ENCODE measurements at places on chromosomes 5 and 9.
A peak's percentile ranks its signal among the peaks of the same experiment; 100 is the strongest.

DNA sequence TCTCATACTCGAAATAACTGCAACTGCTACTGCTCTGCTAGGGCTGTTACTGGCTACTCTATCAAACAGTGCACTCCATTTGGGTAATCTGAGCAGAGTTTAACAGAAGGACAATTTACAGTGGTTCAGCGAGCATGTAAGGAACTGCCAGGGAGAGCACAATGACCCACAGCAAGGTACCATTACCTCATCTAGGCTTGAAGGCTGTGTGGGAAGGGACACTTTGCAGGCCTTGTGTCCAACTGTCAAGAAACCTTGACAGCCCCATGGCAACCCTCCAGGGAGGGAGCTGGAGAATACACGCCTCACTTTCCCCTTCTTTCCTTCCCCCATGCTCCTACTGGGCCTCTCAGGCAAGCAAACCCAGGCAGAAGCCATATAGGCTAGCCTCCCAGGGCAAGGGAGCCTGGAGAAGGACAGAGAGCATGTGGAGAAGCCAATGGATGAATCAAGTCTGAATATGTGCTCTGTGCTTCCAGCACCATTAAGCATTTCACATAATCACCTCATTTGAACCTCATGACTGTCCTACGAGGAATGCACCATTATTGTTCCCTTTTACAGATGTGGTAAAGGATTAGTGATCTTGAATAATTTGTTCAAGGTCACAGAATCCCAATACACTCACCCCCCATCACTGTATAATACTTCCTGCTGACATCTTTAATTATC is 49.9 kb upstream of the JAK2 start:
- DNase-seq = no peak

DNA sequence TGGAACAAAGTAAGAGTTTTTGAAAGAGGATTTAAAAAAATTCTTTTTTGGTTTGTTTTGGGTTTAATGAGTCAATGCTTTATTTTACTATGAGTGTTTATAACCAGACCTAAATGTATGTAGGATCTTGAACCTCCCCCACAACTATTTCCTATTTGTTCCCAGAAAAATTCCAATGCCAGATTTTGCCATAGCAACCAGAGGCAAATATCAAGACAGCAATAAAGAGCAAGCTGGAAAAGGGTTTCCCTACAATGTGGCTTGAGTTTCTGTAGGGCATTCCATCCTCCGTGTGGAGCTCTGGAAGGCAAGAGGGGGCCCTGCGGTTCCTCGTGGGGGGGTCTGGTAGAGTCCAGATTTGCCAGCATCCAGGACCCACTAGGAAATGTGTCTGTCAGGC is 27.8 kb upstream of the GDNF start:
- DNase-seq = no peak

- no peak for DNase-seq
These were observed 110.8 kb downstream of the MARCHF3 start for GRCh38 chr5:126919566-126919965.

DNA sequence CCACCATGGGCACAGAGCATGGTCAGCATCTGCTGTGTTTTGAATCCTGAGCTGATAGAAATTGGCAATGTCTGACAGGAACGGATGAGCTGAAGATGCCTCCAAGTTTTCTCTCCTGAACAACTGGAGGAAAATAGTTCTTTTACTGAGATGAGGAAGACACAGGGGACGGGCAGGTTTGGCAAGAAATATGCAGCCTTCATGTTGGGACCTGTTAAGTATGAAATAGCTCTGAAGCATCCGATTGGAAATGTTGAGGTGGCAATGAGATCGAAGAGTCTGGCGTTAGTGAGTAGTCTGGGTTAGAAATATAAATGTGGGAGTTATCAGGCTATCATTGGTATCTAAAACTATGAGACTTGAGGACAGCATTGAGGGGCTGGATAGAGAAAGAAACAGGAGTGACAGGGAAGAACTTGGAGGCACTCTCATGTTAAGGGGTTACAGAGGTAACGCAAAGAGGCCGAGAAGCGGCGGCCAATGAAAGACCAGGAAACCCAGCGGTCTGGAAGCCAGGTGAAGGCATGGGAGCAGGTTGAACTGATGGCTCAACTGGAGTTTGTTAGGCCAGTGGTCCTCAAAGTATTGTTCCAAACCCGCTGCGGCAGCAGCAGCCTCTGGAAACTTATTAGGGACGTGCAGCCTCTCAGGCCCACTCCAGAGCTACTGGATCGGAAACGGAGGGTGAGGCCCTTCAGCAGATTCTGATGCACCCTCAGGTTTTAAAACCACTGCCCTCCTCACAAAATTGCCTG is 1.0 kb upstream of the MAMDC2 start:
- no peak for DNase-seq

DNA sequence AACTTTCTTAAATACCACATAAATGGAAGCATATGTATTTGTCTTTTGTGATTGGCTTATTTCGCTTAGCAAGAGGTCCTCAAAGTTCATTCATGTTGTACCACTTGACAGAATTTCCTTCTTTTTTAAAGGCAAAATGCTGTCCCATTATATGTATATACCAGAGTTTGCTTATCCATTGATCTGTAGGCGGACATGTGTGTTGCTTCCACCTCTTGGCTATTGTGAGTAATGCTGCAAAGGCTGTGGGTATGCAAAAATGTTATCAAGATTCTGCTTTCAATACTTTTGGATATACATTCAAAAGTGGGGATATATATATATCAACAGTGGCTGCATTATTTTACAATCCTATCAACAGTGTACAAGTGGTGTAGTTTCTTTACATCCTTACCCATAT is 271.0 kb downstream of the PRR16 start:
- no peak for DNase-seq

DNA sequence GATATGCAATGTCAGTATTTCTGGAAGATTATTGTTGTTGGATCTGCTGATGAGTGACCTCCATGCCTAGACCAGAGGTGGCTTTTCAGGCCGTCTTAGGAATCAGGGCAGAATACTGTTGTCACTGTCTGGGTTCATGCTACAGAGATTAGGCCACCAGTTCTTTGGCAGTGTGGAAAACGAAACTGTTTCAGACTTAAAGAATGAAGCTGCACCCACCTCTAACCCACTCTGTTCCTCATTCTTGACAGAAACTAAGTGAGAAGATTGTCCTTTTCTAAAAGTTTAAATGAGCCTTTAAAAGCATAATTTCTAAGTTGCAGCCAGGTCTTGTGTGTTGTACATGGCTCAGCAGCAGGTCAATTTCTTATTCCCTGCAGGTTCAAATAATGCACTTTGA is 444.3 kb downstream of the ENC1 start:
- no peak for DNase-seq

- DNase-seq = no peak
These were observed 26.5 kb upstream of the MROH2B start for GRCh38 chr5:41097642-41098041.

GRCh38 chr5:124706729-124707361 is 39.6 kb downstream of the ZNF608 start:
- no peak for DNase-seq

DNA sequence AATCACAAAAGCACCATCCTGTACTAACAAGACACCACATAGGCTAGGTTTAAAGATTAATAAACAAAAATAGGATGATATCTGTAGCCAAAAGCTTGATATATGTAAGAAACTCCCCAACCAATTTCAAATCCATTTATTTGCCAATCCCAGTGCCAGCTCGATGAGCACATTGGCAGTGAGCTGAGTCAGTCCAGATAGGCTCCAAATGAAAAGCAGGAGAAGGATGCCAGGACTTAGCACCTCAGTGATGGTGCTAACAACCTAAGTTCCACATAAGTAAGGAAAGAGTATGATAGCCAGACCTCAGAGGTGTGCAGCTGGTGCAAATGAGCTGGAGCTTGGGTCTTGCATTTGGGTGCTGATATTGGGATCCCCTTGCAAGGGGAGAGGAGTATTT is 158.1 kb downstream of the SIL1 start:
- DNase-seq = no peak

DNA sequence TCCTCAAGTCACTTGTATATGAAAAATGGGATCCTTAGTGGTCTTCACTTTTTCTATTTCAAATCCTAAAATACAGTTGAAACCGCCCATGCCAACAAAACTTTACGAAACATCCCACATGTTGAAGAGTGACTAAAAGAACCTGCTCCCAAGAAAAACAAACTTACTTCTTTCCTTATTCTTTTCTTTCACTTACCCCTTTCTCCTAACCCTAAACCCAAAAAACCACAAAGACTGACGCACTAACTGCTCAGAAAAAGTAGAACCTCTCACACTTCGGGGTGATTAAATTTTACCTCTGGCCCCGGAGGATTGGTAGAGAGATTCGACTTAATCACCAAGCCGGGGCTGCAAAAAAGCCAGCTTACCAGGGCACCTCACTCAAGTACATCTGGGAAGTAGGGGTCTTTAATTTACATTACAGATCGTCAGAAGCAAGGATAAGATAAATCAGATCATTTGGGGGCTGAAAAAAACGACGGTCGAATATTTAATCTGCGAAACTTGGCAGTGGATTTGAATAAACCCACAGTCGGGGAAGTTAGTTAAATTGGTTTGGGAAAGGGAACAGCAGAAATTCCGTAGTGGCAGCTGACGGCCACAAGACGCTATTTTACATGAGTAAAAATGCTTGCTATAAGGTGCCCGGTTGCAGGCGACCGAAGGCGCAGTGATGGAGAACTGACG is 1.3 kb downstream of the CDO1 start:
- no peak for DNase-seq

DNA sequence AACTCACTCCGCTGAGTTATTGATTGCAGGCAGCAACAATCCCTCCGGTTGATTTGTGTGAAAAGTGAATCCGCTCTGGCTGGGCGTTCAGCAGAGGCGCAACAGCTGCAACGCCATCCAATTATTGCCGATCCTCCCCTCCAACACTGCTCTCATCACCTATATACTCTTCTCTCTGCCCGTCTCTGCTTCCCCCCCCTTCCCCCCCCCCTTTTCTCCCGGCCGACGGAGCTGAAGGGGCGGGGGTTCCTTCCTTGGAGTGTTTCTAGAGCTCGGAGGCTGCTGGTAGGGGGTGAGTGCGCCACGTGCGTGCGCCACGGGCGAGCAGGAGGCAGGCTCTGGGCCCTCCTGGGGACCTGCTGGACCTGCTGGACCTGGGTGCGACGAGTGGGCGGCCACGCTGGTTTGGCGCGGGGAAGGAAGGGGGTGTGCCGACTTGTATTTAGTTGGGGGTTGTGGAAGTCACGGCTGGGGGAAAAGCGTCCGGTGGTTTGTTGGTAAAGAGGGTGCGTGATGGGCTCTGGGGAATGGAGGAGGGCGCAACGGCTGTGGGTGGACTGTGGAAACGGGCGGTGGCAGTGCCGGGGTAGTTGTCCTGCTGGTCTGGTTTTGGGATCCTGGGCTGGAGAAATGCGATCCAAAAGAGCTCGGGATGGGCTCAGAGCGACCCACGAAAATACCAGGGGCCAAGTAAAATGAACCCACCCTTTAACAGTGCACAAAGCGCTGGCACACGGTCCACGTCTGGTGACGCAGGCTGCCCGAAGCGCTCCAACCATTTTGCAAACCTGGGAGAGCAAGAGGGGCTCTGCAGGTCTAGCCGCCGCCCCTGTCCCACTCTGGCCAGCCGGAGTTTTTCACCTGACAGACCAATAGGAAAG is 6.4 kb upstream of the MEF2C start:
- DNase-seq = no peak

- DNase-seq = no peak
These were observed 602.0 kb downstream of the EFNA5 start for GRCh38 chr5:107068782-107069181.

DNA sequence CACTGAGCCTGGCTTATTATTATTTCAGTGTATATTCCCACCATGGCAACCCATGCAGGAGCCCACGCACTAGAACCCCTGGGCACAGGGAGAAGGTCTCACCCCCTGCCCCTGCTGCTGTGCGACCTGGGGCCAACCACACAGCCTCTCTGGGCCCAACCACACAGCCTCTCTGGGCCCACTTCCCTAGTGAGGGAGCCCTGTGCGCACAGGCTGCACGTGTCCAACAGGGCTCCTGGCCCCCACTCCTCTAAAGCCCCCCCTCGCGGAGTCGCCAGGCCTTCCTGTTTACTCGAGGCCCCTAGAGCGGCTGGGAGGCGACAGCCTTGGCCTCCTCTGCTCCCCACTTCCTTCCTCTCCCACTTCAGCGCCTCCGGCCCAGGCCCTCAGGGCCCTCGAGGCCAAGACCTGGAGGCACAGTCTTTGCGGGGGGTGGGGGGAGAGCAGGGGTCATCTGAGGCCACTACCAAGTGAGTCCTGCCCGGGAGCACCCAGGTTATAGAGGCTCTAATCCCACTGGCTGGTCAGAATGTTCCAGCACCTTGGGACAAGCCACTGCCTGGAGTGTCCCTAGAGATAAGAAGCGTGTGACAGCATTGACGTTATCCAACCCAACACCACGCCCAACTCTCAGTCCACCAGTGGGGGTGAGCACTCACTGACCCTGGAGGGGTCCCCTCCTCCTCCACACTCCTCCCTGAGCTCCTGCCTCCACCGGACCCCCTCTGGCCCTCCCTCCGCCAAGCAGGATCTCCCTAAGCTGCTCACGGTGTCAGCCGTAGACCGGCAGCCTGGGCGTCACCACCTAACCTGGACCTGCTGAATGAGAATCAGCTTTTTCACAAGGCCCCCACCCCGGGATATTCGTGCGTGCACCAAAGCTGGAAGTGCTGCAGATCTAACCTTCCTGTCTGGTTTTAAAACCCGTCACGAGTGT is 7.9 kb upstream of the ENG start:
- peak; percentile 21 for DNase-seq

DNA sequence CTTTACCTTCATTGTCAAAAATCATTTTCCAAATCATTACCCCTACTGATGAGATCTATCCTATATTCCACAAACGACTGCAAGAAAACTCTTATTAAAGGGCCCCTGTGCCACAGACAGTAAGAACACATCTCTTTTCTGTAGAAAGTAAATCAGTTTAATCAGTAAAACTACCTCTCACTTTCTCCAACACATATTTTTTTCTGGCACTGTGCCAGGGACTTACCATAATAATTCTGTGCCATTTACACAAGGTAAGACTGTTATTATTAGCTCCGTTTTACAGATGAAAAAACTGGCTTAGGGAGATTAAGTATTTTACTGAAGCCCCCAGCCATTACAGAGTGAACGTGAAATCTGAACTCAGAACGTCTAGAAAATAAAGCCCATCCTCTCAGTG is 587.0 kb upstream of the COX7C start:
- no peak for DNase-seq

- DNase-seq = no peak
These were observed 540.3 kb downstream of the HINT1 start for GRCh38 chr5:130624805-130625204.

GRCh38 chr5:140222416-140222815 is 47.4 kb downstream of the CYSTM1 start:
- DNase-seq = no peak

GRCh38 chr9:70567511-70567910 is 153.1 kb upstream of the KLF9 start:
- no peak for DNase-seq
